ENCODE measurements at places on chromosomes 3 and 15.

DNA sequence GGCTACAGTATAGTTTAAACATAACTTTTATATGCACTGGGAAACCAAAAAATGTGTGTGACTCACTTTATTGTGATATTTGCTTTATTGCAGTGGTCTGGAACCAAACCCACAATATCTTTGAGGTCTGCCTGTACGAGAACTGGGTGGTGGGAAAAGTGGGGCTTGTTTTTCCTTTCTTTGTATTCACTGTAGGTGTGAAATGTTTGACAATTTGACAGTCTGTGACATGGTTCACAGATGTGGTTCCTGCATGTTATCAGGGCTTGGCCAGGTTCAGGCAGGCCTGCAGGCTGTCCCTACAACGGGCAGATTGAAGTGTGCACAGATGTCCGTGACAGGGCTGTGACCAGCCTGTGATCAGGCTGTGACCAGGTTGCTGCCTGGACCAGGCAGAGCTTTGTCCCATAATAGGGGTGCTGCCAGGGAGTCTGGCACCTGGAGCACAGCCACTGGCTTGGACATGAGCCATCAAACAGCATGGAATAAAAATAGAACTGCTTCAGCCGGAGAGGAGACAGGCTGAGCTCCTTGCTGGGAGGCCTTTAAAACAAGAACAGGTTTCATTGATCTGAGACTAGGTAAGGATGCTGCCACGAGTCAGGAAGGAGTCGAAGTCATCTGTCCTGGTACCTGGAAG, 61.0 kb downstream of the KLF13 start:
- DNase-seq, result peak; percentile 41

GRCh38 chr3:14491396-14492190, 48.5 kb downstream of the GRIP2 start:
- DNase-seq, result no peak

DNA sequence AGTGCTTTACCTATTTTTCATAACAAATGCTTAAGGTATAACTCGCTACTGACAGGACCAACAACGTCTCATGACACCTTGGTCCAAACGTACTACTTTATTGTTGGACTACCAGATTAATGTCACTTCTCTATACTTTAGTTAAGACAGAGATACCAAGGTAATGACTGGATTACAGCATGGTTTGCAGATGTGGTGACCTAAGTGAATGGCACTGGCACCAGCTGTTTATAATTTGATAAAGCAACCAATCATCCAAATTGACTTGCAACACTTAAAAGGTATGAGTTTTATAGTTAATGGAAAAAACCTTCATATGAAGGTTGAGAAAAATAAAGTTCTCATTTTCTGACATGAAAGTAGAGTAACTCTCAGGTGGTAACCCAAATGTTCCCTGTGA, 209.0 kb downstream of the NEK10 start:
- no peak for DNase-seq

DNA sequence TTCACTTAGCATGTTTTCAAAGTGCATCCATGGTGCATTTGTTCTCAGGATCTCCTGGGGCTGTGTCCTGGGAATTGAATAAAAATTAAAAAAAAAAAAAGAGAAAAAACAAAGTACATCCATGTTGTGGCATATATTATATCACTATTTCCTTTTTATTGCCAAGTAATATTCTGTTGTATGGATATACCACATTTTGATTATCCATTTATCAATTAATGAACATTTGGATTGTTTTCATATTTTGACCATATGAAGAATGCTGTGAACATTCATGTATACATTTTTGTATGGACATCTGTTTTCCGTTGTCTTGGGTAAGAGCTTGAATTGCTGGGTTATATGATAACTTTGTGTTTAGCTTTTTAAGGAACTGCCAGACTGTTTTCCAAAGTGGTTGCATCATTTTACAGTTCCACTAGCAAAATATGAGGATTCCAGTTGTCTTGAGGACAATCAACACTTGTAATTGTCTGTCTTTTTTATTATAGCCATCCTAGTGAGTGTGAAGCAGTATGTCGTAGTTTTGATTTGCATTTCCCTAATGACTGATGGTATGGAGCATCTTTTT, 44.5 kb downstream of the CTDSPL2 start:
- no peak for DNase-seq

GRCh38 chr3:140344601-140345205, 333.2 kb upstream of the TRIM42 start:
- DNase-seq, result no peak

DNA sequence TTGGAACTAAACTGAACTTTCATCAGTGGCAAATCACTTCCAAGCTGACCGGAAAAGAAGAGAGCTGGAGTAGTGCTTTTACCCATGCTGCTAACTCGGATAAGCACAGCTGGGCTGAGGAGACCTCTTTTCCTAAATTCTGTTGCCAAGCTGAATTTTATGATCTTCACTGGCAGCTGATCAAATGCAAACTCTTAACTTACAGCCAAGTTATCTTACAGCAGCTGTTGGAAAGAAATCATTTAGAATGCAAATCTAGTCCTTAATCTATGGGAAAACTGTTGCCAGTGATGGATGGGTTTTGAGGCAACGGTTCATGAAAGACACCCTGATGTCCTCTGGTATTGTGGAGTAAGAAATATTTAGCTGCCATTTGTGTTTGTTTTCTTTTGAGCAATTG, 216.5 kb downstream of the ZNF385D start:
- no peak for DNase-seq

- DNase-seq, result no peak
Observed at GRCh38 chr3:4517093-4517492, 23.9 kb downstream of the ITPR1 start.

DNA sequence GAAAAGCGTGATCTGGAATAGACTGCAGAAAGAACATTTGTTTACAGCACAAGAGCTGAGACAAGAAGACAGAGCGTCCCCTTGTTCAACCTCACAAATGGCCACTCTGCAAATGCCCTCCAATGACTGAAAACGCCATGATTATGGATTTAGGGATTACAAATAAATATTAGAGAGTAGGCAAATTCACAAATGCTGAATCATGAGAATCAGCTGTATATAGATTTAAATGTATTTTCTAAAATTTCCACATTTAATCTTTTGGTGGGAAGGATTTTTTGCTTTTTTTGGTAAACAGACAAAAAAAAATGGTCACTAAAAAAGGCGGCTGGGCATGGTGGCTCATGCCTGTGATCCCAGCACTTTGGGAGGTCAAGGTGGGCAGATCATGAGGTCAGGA, 10.6 kb upstream of the POLG start:
- no peak for DNase-seq

- DNase-seq, result no peak
Observed at GRCh38 chr3:150083655-150084042, 113.0 kb upstream of the PFN2 start.

- DNase-seq, result no peak
Observed at GRCh38 chr15:63380808-63381282, 801 bp downstream of the CA12 start.

GRCh38 chr3:194540274-194540905, 53.6 kb upstream of the ATP13A3 start:
- DNase-seq, result no peak

DNA sequence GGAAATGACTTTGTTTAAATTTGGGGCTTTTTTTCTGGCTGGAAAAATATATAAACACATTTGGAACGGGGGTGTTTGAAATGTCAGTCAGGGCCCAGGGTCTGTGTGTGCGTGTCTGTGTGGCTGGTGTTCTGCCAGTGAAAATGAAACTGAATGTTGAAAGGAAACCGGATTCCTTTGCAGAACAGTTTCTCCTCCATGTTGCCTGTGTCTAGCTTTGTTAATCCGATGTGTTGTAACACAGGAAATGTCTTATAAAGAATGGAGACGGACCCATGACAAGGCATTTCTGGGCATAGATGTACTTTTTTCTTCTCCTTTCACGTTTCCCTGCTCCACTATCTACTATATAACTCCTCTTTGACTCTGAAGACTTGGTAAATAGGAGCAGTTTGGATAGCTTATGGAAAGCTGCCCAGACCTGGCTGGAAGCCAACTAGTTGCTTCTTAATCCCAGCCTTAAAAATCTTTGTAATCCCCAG, 2.8 kb downstream of the SQOR start:
- peak; percentile 68 for DNase-seq

- peak; percentile 24 for DNase-seq
Observed at GRCh38 chr3:127970966-127971592, 56.0 kb downstream of the KBTBD12 start.

DNA sequence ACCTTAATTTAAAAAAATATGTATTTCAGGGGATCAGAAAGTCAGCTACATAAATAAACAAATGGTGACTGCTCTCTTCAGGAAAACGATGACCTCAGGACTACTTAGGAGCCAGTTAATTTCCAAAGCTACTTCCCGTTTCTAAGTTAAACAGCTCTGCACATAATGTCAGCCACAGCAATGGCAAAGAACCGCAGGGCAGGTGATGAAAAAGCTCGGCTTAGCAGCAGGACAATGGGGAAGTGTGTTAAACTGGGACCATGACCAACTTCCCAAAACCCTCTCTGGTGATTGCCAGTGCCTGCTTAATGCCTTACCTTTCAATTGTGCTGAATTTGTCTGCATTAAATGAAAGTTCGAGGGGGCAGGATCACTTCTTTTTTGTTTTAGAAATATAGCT, 258.9 kb downstream of the FHIT start:
- DNase-seq, result no peak

GRCh38 chr15:69912116-69912515, 185.6 kb downstream of the TLE3 start:
- DNase-seq, result no peak

- DNase-seq, result no peak
Observed at GRCh38 chr3:61913701-61914100, 352.3 kb downstream of the PTPRG start.

GRCh38 chr15:34994925-34995324, 6.8 kb upstream of the ZNF770 start:
- DNase-seq, result no peak

DNA sequence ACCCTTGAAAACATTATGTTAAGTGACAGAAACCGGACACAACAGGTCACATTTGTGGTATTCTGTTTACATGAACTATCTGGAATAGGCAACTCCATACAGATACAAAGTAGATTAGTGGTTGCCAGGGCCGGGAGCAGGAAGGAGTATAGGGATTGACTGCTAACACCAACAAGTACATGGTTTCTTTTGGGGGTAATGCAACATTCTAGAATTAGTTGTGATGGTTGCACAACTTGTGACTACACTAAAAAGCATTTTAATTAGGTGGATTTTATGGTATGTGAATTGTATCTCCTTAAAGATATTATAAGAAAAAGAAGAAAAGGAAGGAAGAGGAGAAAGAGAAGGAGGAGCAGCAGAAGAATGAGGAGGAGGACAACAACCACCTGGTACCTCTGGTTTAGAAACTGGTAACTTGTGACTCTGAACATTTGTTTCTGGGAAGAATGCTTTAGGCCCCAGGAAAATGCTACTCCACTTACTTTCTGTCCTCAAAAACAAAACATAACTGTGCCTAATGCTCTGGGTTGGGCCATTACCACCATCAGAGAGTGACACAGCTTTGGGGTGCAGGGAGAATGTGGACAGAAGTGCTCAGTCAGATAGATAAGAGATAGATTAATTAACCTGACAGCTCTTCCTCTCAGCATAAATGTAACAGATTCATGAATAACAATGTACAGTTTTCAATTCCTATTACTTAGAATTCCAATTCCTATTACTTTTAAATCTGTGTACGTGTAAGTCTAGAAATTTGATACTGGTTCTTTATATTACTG, 20.3 kb downstream of the SETMAR start:
- no peak for DNase-seq

DNA sequence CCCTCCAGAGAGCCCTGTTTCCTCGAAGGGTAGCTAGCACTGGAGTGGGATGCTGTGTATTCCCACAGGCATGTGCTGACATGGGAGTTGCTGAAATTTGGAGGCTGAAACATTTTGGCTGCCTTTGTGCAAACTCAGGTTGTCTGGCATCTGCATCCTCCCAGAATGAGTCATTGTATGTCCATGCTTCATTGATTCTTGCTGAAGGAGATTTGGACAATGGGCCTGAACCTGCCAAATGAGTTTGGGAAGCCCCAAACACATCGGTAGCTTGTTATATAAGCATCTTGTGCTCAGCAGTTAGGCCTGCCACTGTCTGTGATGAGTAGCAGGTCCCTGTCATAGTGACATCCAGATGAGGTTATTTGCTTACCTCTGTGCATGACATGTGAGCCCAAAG, 160.0 kb downstream of the IL5RA start:
- DNase-seq, result no peak

DNA sequence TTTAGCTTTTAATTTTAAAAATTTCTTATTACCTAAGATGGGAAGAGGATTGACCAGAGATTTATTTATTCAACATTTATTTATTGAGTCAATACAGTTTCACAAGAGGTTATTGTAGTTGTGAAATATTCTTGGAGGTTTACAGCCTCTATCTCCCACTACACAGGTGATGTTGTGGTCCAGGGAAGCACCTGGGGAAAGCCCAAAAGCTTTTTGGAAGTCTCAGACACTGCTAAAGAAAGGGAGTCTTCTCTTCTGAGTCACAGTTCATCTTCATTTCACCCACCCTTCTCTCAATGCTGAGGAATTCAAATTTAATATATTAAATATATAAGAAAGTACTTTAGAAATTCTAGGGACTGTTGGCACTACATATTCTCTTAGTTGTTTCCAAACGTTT, 41.8 kb downstream of the SERPINI1 start:
- DNase-seq, result no peak

GRCh38 chr15:35567392-35567791, 21.4 kb upstream of the DPH6 start:
- no peak for DNase-seq

DNA sequence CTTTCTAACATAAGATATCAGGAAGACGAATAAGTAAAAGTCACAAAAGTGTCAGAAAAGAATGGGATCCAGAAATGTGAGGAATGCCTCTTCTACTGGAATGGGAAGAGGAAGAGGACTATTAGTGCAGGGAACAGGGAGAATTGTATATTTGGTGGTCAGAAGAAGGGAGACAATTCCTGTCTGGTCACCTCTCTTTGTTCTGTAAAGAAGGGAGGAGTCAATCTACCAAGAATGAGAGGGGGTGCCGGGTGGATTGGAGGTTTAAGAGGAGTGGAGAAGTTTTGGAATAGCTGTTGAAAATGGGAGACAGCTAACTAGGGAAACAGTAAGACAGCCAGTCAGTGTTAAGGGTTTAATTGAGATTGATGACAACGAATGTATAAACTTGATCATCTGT, 20.1 kb downstream of the COMMD2 start:
- no peak for DNase-seq

GRCh38 chr15:70245932-70246622, 148.4 kb upstream of the TLE3 start:
- DNase-seq, result no peak

DNA sequence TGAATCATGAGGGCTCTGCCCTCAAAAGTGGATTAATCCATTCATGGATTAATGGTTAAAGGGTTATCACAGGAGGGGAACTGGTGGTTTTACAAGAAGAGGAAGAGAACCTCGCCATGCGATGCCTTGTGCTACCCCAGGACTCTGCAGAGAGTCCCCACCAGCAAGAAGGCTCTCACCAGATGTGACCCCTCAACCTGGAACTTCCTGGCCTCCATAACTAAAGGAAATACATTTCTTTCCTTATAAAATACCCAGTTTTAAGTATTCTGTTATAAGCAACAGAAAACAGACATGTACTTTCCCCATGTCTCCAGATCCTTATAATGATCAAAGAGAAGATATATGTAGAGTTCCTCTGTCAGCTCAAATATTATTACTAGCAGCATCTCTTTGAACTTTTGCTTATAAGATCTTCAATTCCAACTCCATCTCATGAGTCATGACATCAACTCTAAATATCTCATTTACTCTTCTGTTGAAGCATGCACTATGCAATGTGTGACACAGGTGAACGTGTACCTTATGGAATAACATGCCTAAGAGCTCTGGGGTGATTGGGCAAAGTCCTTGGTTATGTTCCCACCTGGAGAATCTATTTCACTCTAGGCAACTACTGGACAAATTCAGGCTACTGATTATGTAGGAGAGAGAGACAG, 37.5 kb upstream of the ZBTB38 start:
- no peak for DNase-seq

GRCh38 chr3:31616711-31617110, 84.0 kb downstream of the STT3B start:
- no peak for DNase-seq

Measured in stimulated activated CD4-positive, alpha-beta T cell treated with anti-CD3 and anti-CD28 coated beads, Interleukin-15, amount 100 ng/mL, for 24 hours (primary cell).